ENCODE measurements at places on chromosomes 1 and 21.

GRCh38 chr1:156749419-156750118, 1.9 kb downstream of the HDGF start:
- no peak for DNase-seq

DNA sequence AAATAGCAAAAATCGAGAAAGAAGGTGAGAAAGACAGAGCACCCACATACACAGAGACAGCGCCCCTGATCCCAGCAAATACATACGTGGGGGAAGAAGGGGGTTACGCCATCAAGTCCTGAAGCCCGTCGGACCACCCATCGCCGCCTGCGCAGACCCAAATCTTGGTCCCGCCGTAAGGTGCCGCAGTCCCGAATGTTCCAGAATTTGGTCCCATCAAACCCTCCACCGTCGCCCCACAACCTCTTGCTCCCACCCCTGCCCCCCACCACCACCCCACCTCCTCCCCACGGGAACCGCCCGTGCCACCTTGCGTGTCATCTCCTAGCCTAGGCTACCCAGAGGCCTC, 71.7 kb downstream of the CD46 start:
- no peak for DNase-seq

DNA sequence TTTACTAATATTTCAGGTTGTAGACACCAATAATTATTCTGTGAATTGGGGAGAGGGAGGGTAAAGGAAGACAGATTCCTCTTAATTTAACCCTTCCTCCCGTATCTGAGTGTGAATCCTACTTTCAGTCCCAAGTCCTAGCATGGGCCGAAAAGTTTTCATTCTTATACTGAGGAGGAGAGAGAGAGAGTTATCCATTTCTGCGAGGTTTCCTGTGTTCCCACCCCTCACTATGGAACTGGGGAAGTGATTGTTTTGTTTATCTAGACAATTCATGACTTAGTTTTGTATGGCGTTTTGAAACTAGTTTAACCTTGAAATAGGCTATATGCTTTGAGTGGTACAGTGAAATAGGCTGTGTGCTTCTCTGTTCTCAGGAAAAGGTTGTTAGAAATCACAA, 134.0 kb upstream of the DPYD start:
- no peak for DNase-seq

DNA sequence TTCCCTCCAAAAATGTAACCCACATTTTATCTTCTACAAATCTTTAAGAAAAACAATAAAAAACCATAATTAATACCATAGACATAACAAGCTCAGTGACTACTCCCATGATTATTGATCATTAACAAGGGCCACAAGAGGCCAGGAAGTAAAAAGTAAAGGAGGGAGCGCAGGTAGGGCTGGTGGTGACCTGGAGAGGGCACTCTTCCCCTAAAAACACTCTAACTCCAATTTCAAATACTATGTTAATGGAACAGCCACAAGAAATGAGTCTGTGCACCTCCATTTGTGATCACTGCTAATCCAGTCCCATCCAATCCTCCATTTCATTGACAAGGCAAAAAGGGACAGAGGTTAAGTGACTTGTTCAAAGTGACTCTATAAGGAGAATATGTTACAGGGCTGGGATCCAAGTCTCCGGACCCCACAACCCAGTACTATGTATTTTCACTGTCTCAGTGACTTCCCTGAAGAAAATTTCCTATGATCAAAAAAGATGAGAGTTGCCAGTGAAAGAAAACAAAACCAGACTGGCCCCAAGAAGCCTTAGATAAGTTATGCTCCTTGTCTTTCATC, 41.2 kb upstream of the CFAP298 start:
- peak; percentile 18 for DNase-seq

DNA sequence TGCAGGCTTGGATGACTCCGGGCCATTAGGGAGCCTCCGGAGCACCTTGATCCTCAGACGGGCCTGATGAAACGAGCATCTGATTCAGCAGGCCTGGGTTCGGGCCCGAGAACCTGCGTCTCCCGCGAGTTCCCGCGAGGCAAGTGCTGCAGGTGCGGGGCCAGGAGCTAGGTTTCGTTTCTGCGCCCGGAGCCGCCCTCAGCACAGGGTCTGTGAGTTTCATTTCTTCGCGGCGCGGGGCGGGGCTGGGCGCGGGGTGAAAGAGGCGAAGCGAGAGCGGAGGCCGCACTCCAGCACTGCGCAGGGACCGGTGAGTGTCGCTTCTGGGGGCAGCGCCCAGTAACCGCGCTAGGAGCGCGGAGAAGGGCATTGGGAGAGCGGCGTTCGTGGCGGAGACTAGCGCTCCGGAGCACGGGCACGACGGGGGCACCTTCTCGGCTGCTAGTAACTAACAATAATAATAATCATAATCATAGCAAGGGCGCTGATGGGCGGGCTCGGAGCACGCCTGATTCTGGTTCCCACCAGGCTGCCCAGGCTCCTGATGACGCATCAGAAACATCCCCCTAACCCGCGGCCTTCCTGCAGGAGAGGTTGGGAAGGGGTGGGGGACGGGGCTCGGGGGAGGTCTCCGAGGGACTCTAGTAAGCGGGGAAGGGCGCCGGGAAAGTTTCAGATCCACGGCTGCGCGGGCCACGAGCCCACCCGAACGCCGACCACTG, at the start of gene MX1:
Gene MX1, plus strand, starts transcription at position 286 of the 722 bp plus-strand sequence. CDS start 5,832 bp downstream, outside the sequence.
- peak; percentile 44 for DNase-seq

DNA sequence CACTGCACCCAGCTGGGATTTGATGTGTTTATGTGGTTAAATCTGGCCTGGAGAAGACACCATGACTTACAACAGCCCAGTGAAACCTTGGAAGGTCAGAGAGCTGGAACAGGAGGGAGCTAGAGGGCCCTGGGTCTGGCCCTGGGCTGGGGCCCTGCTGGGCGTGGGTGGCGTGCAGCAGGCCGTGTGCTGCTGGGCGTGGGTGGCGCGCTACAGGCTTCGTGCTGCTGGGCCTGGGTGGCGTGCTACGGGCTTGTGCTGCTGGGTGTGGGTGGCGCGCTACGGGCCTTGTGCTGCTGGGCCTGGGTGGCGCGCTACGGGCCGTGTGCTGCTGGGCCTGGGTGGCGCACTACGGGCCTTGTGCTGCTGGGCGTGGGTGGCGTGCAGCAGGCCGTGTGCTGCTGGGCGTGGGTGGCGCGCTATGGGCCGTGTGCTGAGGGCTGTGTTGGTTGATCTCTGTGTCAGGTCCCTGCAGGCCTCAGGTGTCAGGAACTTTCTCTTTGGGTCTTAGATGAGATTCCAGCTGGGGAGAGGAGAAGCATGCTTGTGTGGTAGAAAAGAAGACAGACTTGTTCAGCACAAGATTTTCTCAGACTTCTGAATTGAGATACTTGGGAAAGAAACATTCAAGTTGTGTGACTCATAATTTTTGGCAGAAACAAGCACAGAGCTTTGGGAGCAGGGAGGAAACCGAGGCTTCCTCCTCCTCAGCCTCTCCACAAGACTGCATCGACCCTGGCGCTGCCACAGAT, 66.0 kb downstream of the COL18A1 start:
- no peak for DNase-seq

DNA sequence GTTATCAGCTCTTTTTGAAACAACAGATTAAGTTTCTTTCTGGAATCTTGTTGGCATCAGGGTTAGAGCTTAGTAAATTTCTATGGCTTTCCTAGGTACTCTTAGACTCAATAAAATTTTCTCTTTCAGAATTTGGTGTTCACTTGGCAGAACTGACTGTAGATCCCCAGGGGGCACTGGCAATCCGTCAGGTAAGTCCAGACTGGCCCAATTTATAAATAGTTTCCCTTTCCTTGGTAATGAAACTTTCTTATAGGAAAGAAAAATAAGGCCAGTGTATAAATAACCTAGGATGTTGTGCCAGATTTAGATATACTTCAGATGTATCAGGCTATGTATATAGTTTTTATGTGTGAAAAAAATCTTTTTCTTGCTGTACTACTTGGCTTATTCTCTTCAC, 18.2 kb downstream of the IPO9 start:
- no peak for DNase-seq

- DNase-seq: no peak
Measured at GRCh38 chr1:206002871-206003801, at the start of gene RAB7B. Gene RAB7B, minus strand, starts transcription at chr1:206003395. Its CDS starts 9,260 bp downstream, at chr1:205994135.

DNA sequence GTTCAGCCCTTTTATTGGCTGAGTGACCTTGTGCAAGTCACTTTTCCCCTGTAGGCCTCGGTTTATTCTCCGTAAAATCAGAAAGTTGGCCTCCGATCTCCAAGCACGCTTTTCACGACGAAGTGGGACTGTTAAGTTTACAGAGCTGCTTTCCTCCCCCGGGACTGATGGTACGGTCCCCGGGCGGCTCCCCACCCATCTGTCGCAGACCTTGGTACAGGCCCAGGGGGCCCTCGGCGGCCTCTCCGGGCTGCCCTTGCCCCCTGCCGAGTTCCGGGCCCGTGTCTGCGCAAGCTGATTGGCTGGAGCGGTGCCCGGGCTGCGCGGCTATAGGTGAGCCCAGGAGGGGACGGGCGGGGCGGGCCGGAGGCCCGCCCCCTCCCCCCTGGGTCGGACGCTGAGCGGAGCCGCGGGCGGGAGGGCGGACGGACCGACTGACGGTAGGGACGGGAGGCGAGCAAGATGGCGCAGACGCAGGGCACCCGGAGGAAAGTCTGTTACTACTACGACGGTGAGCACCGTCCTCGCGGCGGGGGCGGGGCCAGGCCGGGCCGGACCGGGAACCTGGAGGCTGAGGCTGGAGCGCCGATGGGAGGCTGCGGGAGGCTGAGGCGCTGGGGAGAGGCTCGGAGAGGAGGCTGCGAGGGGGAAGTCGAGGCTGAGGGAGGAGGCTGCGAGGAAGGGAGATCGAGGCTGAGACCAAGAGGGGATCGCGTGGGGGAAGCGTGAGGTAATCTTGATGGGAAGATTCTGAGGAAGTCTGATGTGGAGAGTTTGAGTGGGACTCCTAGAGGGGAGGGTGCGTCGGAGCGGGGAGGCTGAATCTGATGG, at the start of gene HDAC1:
Gene HDAC1, plus strand, starts transcription at position 376 of the 831 bp plus-strand sequence. Its CDS starts 87 bp downstream, at position 463.
- DNase-seq: peak; percentile 91

DNA sequence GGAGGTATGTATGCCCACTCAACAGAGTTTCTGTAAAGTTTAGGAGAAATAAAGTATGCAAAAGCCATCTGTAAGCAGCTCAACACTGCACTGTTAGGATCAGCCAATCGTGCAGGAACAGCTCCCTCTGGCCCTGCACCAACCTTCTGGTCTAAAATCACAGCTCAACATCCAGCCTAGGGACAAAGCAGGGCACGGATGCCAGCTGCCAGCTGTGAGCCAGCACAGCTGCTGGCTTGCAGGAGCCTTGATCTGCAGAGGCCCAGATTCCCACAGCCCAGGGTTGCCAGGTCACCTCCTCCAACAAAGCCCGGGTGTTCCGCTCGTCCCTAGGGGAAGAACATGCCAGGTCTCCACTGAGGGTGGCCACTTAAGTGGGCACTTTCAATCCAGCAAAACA, 8.6 kb downstream of the ACOT7 start:
- DNase-seq: no peak

- no peak for DNase-seq
Measured at GRCh38 chr1:229365569-229365968, 22.7 kb upstream of the CCSAP start.

DNA sequence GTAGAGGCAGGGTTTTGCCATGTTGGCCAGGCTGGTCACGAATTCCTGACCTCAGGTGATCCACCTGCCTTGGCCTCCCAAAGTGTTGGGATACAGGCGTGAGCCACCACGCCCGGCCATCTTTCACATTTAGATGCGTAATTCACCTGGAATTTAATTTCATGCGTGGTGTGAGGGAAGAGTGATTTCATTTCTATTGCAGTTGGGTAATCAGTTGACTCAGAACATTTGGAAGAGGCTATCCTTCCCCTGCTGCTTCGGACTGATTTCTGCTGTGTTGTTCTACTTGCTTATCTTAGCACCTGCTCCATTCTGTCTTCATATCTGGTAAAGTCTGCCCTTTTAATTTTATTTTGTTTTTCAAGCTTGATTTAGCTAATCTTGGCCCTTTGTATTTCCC, 19.1 kb downstream of the DIP2A start:
- DNase-seq: no peak

GRCh38 chr21:38775733-38776132, 30.0 kb upstream of the ETS2 start:
- no peak for DNase-seq

DNA sequence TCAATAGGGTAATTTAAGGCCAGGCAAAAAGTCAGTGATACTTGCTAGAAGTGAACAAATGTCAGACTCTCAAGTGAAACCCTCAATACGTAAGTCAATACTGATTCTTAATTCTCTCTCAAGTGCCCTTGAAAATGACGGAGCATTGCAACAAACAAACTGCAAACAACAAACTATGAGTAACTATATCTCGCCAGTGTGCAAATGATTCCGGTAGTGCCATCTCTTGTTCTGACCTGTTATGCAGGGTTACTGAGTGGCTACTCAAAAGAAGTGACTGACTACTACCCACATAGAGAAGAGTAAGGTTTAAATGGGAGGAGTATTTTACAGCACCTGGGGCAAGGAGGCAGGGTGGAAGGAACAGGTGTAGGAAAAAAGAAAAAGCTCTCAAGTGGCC, 1.6 kb downstream of the SLC19A2 start:
- no peak for DNase-seq

GRCh38 chr1:34129630-34130029, 35.4 kb downstream of the CSMD2 start:
- DNase-seq: no peak

DNA sequence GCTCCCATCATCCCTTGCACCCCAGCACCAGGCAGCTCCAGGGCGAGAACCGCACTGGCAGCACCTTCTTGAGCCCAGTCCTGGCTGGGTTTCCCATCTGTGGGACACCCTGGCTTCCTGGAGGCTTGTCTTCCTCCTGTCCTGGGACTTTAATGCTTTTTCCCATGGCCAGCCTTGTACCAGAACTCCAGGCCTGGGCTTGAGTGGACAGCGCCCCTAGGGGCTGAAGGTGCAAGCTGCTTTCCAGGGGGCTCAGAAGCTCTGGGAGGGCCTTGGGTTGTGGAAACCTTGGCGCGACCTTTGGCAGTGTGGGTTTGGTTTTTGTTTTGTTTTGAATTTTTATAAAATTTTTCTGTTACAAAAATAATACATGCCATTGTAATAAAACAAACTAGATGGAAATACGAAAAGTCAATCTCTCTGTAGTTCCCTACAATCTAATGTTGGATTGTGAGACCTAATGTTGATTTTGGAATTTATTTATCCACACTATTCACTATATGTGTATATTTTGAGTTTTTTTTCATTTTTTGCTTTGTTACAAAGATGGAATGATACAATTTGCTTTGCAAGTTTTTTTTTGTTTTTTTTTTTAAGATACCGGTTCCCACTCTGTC, 33.8 kb upstream of the RPL11 start:
- DNase-seq: peak; percentile 78

DNA sequence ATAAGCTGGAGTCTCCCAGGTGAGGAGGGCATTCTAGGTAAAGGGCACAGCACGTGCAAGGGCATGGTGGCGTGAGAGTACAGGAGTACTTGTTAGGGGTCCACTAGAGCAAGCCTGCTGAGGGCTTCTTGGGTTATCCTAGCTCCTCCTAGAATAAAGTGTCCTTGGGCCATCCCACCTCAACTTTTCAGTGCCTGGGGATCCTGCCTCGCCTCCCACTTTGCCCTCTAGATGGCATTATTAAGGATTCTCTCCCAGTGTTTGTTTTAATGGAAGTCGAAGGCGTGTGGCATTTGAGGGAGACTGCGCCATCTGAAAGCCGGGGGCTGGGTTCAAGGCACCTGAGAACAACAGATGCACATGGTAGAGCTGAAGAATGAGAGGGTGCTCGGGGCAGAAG, 74.5 kb upstream of the SELENON start:
- no peak for DNase-seq

All from nephron progenitor cell (in vitro differentiated cells).